ENCODE measurements at places on chromosomes 5 and 9. TPM values are rescaled to one million over a fixed set of nuclear protein-coding genes. Genes with fewer than 3 reads are reported as not detected.

DNA sequence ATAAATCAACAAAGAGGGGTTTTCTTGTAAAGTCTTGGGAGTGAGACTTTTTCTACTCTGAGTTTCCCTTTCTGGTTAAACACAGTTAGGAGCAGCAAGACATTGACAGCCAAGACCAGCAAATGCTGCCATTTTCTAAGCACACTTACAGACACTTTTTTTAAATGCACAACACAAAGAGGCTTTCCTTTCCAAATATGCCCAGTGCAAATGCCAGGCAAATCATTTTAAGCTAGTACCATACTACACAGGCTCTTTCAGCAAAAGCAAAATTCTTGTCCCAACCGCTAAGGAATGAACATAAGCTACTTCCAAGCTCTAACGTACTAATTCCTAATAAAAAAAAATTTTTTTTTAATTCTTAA, 68.2 kb downstream of the DENND1A start:
- no peaks in the 10 kb centered on the region for H3K36me3 ChIP-seq
- H3K27ac ChIP-seq, result no peak overlapping the region
- H3K4me3 ChIP-seq, result no peak overlapping the region
- no peaks in the 10 kb centered on the region for H3K4me1 ChIP-seq

Gene CNTNAP3
- 4.6 TPM for total RNA-seq

- DNase-seq, result no peak
- H3K4me3 ChIP-seq, result no peak overlapping the region
- H3K4me1 ChIP-seq, result peaks cover 40% of the 10 kb centered on the region
- no peaks in the 10 kb centered on the region for H3K27me3 ChIP-seq
These were observed 21.9 kb upstream of the TERT start for GRCh38 chr5:1316588-1317340.

Gene CARD6
- total RNA-seq, result 16.1 TPM

- no peak overlapping the region for H3K4me3 ChIP-seq
- no peak overlapping the region for H3K27ac ChIP-seq
- no peak for DNase-seq
- no peaks in the 10 kb centered on the region for H3K36me3 ChIP-seq
- H3K27me3 ChIP-seq, result no peaks in the 10 kb centered on the region
- no peaks in the 10 kb centered on the region for H3K4me1 ChIP-seq
These were observed 617.3 kb downstream of the CCDC171 start for GRCh38 chr9:16170119-16170518.
